ENCODE measurements at places on chromosomes 5 and 9.

GRCh38 chr5:160315968-160316367 lies 3.6 kb upstream of the CCNJL start:
- no peak for DNase-seq

DNA sequence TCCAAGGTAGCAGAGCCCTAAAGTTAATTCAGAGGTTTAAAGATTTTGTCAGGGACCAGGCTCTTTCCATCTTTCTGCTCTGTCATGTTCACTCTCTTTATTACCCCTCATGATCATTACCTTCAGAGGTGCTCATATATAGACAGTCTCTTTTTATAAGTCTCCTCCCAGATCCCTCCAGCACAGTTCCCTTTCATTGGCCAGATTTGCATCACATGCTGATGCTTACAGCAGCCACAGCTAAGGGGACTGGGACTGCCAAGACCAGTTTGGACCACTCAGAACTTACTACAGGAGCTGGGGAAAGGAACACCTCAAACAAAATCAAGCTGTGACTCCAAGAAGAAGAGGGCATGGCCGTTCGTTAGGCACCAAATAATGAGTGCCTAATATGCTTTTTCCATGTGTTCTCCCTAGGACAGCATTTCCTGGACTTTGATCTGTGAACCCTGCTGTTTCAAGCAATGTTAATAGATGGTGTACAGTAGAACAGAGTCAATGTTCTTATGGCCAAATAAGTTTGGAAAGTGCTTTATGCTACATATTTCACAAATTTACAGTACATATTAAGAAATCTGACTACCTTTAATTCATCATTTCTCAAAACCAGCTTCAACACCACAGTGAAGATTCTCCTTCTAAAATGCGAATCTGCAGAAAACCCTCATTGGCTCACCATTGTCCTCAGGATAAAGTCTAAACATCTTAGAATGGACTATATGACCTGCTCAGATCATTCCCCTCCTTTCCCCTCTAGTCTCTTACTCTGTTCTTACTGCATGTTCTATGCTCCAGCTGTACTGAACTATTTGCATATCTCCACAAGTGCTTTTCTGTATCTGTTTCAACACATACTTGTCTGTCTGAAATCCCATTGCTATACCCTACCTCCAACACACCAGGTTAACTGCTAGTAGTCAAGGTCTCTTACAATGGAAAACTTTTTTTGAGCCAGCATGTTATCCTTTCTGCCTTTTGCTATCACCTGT lies 3.4 kb downstream of the C5orf58 start:
- DNase-seq, result no peak

GRCh38 chr5:122352331-122352730 lies 40.3 kb downstream of the SNCAIP start:
- no peak for DNase-seq

DNA sequence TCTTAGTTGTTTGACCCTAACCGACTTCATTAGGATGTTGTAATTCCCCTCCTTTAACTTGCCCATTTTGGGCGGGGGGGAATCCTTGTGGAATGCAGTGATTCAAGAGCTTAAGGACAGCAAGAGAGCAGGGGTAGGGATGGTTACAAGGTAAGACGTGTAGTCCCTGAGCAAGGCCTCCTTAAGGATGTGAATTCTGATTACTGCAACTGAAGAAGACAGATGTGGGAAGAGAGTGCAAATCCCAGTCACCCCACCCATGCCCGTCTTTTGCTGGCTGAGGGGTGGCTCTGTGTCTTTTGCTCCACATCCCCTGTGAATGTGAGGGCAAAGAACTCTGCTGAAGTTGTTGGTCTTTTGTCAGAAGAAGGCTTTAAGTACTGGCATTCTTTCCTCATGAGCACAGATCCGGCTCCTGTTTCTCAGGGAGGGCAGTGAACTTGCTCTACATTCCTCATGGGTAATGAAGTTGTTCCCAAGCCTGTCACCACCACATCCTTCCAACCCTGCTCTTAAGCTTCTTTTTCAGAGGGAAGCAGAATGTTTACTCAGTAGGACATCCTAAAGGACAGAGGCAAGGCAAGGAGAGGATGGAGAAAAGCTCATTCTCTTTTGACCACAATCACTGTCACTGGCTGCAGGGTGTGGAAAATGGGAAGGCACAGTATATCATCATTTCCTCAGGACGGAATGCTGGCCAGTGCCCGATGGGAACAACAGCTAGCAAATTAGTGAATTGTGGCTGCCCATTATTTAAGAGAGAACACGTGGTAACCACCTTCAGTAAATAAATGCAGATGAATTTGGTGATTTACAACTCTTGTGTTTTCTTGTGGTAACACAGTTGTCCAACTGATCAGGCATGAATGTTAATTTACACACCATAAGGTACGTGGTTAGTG lies 61.5 kb downstream of the RAI14 start:
- no peak for DNase-seq

DNA sequence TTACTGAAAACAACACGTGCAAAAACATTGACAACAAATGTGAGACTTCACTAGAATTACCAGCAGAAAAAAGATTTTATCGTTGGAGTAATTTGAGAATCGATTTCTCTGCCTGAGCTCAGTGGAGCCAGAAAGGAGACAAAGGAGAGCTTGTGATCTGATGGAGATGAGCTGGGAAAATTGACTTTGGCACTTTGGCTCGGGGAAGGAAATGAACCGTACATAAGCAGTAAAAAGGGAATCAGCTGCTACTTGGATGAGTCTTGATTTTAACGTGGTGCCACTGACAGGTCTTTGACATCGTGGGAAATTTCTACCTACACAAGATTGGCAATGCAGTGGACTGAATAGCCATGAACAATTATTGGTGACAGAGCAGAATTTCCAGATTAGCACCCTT lies 244.7 kb upstream of the RPS23 start:
- no peak for DNase-seq

DNA sequence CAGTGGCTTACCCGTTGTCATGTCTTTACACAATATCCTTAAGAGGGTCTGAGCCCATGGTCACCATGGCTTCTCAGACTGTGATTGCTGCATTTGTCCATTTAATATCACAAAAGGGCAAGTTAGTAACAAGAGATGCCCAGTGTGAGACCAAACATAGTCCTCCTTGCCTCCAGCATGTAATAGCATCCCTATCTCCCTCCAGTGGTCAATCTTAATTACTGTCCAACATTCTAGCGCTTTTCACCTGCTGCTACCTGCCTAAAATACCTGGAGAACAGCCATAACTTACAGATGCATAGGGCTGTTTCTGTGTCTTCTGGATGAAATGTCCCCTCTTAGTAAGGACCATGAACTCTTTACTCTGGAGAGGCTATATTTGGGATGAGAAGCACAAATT lies 267.2 kb upstream of the DAB2 start:
- no peak for DNase-seq

DNA sequence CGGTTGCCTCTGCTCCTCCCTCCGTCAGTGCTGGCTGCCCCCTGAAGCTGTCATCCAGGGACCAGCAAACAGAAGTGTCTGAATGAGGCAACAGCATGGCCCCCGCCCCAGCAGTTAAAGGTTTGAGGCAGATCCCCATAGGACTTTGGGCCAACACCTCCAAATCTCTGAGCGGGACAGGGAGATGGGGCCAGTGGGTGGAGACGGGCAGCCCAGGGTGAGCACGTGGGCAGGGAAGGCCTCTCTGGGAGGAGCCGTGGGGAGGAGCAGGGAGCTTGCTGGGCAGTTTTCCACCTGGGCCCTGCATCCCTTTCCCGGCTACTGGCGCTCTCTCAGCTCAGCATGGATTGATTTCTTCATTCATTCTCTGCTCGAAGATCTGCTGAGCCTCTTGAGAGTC lies 39.1 kb upstream of the NOTCH1 start:
- no peak for DNase-seq

GRCh38 chr5:173664154-173664526 lies 47.7 kb upstream of the BOD1 start:
- DNase-seq, result peak; percentile 80

DNA sequence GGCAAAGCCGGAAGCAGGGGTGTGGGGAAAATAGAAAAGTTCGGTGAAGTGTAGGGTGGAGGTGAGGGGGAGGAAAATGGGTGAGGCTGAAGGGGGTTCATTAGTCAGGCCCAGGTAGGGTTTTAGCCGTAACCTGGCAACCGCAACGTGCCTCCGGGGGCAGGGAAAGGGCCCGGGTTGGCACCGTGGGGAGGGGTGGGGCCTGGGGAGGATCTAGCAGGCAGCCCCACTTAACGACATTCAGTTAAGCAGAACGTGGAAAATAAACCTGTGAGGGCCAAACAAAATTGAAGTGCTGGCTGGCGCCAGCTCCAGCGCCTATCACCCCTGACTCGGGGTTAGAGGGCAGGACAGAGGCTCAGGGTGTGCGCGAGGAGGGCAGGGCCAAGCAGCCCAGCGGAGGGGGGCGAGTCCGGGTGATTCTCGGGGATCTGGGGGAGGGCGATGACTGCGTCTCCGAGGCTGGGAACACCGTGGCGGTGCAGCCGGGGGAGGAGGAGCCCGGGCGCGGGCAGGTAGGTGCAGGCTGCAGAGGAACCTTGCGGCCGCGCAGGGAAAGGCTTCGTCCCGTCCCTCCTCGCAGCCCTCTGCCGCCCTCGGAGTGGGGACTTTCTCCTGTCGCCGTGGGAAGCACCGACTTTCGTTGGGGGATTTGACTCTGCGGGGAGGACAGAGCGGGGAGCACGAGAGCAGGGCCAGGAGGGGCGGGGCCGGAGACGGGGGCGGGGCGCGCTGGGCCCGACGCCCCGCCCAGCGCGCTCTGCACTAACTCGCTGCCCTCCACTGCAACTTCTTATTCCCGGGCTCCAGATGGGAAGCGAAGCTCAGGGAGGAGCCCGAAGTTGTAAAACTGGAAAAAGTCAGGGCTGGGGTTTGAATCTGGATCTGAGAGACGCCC lies 5.1 kb downstream of the RGS14 start:
- DNase-seq, result peak; percentile 38

DNA sequence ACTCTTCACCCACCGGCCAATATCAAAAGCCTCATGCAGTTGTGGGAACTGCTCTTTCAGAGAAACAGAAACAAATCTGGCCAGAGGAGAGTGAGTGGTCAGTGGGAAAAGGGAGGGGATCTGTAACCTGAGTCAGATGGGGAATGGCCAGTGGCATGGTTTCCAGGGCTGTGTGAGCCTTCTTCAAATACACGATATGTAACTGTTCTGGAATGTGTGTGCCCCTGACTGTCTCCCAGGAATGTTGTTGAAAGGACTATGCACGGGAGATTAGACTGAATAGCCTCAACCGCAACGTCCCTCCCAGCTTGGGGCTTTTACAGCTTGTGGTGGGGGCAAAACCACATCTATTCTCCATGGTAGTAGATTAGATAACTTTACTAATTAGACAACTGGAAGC lies 60.8 kb downstream of the SH3TC2 start:
- no peak for DNase-seq
